ENCODE measurements at places on chromosomes 16 and 17.

- peaks cover 23% of the 10 kb centered on the region for H3K4me1 ChIP-seq
- DNase-seq = no peak
- H3K36me3 ChIP-seq = no peaks in the 10 kb centered on the region
- no peak within 1 kb of the TSS for H3K4me3 ChIP-seq
These were observed at the start of gene CES4A for GRCh38 chr16:66988197-66988788. TSS of gene CES4A (plus strand) at chr16:66988589. CDS start at chr16:66988773, 184 bp downstream.

DNA sequence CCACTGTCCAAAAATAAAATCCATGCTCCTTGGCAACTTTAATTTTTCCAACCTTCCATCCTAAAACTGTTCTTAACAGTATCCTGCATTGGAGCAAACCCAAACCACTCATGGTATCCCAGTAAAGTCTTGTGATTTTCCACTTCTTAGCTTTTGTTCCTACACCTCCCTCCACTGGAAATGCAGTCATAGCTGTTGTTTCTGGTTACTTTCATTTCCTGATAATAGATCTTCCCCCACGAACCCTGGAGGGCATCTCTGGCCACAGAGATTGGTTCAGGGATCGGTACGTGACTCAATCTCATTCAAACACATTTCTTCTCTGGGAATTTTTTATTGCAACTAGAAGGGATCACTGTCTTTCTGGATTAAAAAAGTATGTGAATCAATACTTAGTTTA, 276.0 kb downstream of the GRIN2A start:
- H3K27ac ChIP-seq = no peak overlapping the region
- no peaks in the 10 kb centered on the region for H3K36me3 ChIP-seq
- no peak overlapping the region for H3K4me3 ChIP-seq
- no peak for DNase-seq
- H3K27me3 ChIP-seq = no peaks in the 10 kb centered on the region
- H3K4me1 ChIP-seq = no peaks in the 10 kb centered on the region

DNA sequence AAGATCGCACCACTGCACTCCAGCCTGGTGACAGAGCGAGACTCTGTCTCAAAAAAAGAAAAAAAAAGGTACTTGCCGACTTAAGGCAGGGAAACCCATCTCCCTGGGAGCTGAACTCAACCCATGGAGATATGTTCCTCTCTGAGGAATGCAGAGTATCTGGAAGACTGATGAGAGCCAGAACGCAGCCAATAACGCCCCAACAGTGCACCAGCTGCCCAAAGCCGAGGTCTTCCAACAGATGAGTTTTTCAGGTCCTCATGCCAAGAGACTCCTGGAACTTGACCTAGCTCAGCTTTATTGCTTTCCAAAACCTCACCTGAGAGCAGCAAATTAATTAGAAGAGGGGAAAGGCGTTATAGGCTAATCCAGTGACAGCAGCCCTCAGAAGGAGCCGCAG, 9.4 kb downstream of the ELAC2 start:
- no peak for DNase-seq
- peaks cover 49% of the 10 kb centered on the region for H3K36me3 ChIP-seq
- no peak overlapping the region for H3K27ac ChIP-seq
- no peaks in the 10 kb centered on the region for H3K27me3 ChIP-seq
- H3K4me1 ChIP-seq = no peaks in the 10 kb centered on the region
- no peak overlapping the region for H3K4me3 ChIP-seq

DNA sequence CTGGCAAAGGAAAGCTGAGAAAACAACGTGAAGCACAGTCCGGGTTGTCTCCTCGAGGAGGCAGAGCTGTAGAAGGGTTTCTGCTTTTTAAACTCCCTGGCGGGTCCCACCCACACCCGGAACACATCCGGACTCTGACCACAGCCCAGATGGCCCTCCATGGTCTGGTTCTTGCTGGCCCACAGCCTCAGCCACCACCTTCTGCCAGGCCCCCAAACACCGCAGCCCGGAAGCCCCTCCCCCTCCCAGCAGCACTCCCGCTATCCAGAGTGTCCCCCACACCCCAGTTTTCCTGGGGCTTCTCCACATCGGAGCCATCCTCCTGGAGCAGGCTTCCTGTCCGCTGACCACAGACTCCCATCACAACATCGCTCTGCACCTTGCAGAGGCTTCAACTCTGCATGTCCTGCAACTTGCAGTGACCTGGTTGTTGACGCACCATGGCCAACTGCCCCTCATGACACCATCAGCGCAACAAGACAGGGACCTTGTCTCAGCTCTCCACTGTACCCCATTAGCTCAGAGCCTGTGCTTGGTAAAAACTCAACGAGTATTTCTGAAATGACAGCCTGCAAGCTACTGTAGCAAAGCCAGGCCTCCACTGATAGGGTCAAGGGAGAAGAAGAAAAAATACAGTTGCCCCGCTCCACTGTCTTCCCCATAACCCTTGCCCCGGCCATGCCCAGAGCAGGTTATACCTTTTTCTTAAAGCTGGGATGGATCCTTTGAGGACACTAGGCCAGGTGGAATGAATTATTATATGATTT, 129.8 kb downstream of the C16orf78 start:
- no peak overlapping the region for H3K27ac ChIP-seq
- no peaks in the 10 kb centered on the region for H3K4me1 ChIP-seq
- H3K27me3 ChIP-seq = no peaks in the 10 kb centered on the region

DNA sequence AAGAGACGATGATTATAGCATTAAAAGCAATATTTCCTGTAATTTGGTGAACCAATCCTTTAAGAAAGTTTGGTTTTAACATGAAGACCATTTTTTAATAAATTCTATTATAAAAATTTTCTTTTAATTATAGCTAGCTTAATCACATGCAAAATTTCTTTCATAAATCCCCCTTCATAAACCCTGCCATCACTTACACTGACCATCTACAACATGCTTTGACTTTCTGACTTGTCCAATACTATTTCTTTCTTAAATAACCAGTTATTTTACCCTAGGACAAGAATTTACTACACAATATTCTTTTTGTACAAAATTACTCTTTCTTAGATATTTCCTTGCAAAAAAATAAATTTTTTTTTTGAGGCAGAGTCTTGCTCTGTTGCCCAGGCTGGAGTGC, 1334.8 kb downstream of the CDH11 start:
- no peak overlapping the region for H3K4me3 ChIP-seq
- H3K36me3 ChIP-seq = no peaks in the 10 kb centered on the region
- H3K27ac ChIP-seq = no peak overlapping the region
- H3K27me3 ChIP-seq = no peaks in the 10 kb centered on the region
- no peak for DNase-seq

DNA sequence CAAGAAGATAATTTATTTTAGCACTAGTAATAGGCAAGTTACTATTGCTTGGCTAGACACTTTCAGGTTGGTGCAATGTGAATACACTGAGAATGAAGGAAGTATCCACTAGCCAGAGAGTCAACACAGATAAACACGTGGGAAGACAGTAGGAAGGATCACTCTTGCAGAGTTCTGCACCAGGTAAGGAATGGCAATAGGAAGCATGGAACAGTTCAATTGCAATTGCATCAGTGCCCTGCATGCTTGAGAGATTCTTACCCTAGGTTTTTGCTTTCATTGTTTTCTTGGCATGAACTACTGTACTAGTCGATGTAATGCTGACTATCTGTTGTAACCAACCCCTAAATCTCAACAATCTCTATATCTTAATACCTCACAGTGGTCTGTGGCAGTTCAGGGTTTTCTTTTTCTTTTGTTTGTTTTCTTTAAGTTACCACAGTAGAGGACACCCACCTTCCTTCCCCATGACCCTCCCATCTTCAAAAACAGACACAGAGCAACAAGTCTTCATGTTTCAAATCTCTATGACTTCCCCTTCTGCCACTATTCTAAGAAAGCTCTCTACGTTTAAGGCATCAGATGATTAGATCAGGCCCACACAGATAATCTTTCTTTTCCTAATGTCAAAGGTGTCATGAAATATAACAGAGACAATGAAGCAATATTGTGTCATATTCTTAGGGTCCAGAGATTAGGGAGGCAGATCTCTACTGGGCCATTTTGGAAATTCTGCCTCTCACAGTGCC, 18.1 kb upstream of the ABCA8 start:
- no peak for DNase-seq
- H3K27ac ChIP-seq = no peak overlapping the region
- H3K36me3 ChIP-seq = no peaks in the 10 kb centered on the region
- no peaks in the 10 kb centered on the region for H3K27me3 ChIP-seq
- H3K4me3 ChIP-seq = no peak overlapping the region

DNA sequence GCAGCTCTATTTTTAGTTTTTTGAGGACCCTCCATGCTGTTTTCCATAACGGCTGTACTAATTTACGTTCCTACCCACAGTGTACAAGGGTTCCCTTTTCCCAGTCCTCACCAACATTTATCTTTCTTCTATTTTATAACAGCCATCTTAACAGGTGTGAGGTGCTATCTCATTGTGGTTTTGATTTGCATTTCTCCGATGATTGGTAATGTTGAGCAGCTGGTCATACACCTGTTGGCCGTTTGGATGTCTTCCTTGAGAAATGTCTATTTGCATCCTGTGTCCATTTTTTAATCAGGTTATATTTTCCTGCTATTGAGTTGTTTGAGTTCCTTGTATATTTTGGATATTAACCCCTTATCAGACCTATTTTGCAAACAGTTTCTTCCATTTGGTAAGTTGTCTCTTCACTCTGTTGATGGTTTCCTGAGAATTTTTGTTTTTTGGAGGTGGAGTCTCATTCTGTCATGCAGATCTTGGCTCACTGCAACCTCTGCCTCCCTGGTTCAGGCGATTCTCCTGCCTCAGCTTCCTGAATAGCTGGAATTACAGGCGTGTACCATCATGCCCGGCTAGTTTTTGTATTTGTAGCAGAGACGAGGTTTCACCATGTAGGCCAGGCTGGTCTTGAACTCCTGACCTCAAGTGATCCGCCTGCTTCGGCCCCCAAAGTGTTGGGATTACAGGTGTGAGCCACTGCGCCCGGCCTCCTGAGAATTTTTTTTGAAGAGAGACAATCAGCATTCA, 279.6 kb downstream of the SNX29 start:
- no peak overlapping the region for H3K4me3 ChIP-seq
- no peaks in the 10 kb centered on the region for H3K27me3 ChIP-seq
- DNase-seq = no peak
- H3K4me1 ChIP-seq = no peaks in the 10 kb centered on the region
- H3K36me3 ChIP-seq = no peaks in the 10 kb centered on the region

GRCh38 chr17:78764871-78765270, 17.2 kb downstream of the CYTH1 start:
- H3K4me1 ChIP-seq = peaks cover 96% of the 10 kb centered on the region
- no peaks in the 10 kb centered on the region for H3K27me3 ChIP-seq
- no peak overlapping the region for H3K27ac ChIP-seq
- no peaks in the 10 kb centered on the region for H3K36me3 ChIP-seq
- H3K4me3 ChIP-seq = no peak overlapping the region

DNA sequence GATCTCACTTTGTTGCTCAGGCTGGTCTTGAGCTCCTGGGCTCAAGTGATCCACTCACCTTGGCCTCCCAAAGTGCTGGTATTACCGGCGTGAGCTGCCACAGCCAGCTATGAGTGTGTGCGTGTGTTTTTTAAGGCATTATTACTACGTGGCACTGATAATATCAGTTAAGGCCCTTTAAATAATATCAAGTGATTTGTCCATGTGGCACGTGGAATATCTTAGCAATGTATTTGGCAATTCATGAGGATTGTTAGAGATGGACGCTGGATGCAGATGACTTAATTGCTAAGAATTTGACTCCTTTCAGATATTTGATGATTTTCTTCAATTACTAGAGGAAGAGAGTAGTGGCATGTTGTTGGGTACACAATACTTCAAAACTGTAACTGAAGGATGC, 25.5 kb upstream of the PMP22 start:
- H3K27ac ChIP-seq = no peak overlapping the region
- DNase-seq = no peak
- H3K36me3 ChIP-seq = no peaks in the 10 kb centered on the region
- H3K4me1 ChIP-seq = no peaks in the 10 kb centered on the region

- no peaks in the 10 kb centered on the region for H3K36me3 ChIP-seq
- no peak overlapping the region for H3K4me3 ChIP-seq
- no peaks in the 10 kb centered on the region for H3K27me3 ChIP-seq
- H3K27ac ChIP-seq = no peak overlapping the region
These were observed 21.8 kb downstream of the CACNA1H start for GRCh38 chr16:1174477-1175357.

GRCh38 chr17:82247182-82247823, 18.5 kb downstream of the SLC16A3 start:
- no peaks in the 10 kb centered on the region for H3K27me3 ChIP-seq
- H3K27ac ChIP-seq = no peak overlapping the region
- peaks cover 7% of the 10 kb centered on the region for H3K4me1 ChIP-seq
- H3K36me3 ChIP-seq = peaks cover 97% of the 10 kb centered on the region
- no peak for DNase-seq
- no peak overlapping the region for H3K4me3 ChIP-seq

GRCh38 chr17:38451030-38451839, 23.0 kb downstream of the ARHGAP23 start:
- H3K4me1 ChIP-seq = no peaks in the 10 kb centered on the region
- peaks cover 3% of the 10 kb centered on the region for H3K27me3 ChIP-seq
- H3K4me3 ChIP-seq = no peak overlapping the region
- H3K36me3 ChIP-seq = no peaks in the 10 kb centered on the region

GRCh38 chr16:13561291-13562070, 358.5 kb upstream of the ERCC4 start:
- H3K4me1 ChIP-seq = no peaks in the 10 kb centered on the region
- no peak overlapping the region for H3K27ac ChIP-seq
- H3K27me3 ChIP-seq = no peaks in the 10 kb centered on the region
- no peaks in the 10 kb centered on the region for H3K36me3 ChIP-seq
- no peak for DNase-seq

- H3K27me3 ChIP-seq = no peaks in the 10 kb centered on the region
- no peak overlapping the region for H3K4me3 ChIP-seq
- H3K36me3 ChIP-seq = no peaks in the 10 kb centered on the region
- no peak for DNase-seq
- no peak overlapping the region for H3K27ac ChIP-seq
These were observed 5.4 kb downstream of the PDE6G start for GRCh38 chr17:81650951-81651350.

DNA sequence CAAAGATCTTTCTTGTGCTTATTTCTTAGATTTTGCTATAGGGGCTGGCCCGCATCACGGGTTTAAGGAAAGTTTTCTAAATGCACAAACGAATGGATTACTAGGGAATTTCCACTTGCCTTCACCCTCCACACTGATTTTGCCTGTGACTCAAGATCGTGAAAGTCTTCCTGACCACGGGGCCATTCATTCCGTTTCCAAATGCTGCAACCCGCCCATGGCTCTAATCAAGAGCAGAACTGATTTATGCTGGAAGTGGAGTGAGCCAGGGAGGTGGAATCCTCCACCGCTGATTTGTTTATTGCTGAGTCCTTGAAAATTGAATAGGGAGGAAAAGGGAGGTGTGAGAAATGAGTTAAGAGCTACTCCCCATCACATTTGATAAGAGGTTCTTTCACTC, 52.4 kb downstream of the CA10 start:
- H3K4me3 ChIP-seq = no peak overlapping the region
- no peak for DNase-seq
- H3K27ac ChIP-seq = no peak overlapping the region
- H3K4me1 ChIP-seq = no peaks in the 10 kb centered on the region
- H3K27me3 ChIP-seq = no peaks in the 10 kb centered on the region

GRCh38 chr17:20263595-20263994, 203.7 kb downstream of the LGALS9B start:
- peaks cover 53% of the 10 kb centered on the region for H3K4me1 ChIP-seq
- no peak overlapping the region for H3K4me3 ChIP-seq
- H3K27ac ChIP-seq = no peak overlapping the region
- H3K36me3 ChIP-seq = no peaks in the 10 kb centered on the region
- DNase-seq = no peak

GRCh38 chr16:51592001-51592501, 441.0 kb upstream of the SALL1 start:
- H3K4me1 ChIP-seq = no peaks in the 10 kb centered on the region
- no peaks in the 10 kb centered on the region for H3K27me3 ChIP-seq
- no peak for DNase-seq
- H3K27ac ChIP-seq = no peak overlapping the region
- no peak overlapping the region for H3K4me3 ChIP-seq
- no peaks in the 10 kb centered on the region for H3K36me3 ChIP-seq
